ENCODE measurements at places on chromosomes 3 and 15. TPM values are rescaled to one million over a fixed set of nuclear protein-coding genes. Genes with fewer than 3 reads are reported as not detected.

The HIGD2B gene
- not detected for total RNA-seq

The SLC22A14 gene
- total RNA-seq, result 0.66 TPM

The ALDH1A2 gene
- total RNA-seq, result 3.8 TPM

The LRRC34 gene
- 1.8 TPM for total RNA-seq

The OR4F15 gene
- not detected for total RNA-seq

Measured in smooth muscle cell of the pulmonary artery (primary cell).